Central memory CD4-positive, alpha-beta T cell (primary cell): ENCODE measurements at places on chromosomes 12 and 14.

DNA sequence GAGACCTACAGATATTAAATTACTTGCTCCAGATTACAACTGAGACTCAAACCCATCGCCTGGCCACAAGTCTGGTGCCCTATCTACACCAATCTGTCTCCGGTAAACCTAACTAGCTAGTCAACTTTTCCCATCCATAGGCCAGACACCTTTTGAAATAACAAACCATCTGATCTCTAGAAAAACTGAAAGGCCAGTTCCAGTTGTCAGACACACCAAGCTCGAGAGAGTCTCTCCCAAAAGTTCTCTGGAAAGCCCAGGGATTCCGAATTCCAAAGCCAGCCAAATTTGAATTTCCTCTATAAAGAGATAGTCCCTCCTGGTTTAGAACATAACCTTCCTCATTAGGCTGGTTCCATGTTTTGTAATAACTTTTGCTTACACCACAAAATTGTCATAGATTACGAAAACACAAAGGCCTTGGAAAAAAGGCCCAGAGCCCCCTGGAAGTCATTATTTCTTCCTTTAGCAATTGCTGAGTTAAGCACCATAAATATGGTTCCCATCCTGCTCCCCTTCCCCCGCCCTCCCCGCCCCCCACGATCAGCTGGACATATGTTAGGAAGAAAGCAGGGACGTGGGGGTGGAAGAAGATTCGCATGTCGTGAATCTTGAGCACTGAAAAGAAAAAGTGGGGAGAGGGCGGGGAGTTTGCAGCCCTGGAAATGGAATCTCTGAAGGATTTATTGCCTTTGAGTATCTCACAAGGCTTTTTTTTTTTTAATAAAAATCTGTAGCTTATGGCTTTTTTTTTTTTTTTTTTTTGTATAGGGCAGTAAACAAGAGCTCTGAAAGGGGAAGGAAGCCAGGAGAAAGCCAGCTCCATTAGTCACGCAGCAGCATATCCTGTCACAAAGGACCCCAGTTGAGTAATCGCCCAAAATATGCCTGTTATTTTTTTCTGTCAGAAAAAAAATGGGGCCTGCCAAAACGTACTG is 110.4 kb downstream of the ZFP36L1 start:
- peak; percentile 12 for DNase-seq

DNA sequence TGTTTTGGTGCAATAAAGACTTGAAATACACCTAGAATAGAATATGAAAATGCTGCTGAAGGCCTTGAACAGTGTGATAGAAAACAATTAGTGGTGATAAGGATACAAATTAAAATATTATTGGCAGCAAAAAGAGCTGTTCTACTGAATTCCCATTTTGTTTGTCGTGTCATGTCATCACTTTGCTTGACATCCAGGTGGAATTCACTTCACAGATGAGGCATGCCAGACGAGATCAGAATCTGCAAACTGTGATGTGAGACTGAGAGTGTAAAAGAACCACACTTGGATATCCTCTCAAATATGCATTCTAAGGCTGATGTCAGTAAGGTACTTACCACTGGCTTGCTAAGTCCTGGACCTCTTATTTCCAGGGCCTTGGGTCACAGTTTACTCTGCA is 635.1 kb upstream of the STXBP6 start:
- DNase-seq: no peak

- no peak for DNase-seq
Observed at GRCh38 chr14:103619057-103619456, 10.0 kb upstream of the KLC1 start.

DNA sequence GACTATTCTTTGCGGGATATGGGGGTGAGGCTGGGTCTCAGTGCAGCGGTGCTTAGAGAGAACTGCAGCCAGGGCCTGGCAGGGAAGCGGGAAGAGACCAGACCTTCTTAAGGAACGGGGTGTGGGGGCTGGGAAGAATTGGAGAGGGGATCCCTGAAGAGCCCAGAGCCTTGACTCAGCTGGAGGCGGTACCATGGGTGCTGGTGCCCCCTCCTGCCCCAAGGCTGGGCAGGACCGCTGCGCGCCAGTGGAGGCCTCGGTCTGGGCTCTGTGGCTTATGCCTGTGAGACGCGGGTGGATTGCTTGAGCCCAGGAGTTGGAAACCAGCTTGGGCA is 1.3 kb upstream of the RNU7-1 start:
- DNase-seq: no peak

DNA sequence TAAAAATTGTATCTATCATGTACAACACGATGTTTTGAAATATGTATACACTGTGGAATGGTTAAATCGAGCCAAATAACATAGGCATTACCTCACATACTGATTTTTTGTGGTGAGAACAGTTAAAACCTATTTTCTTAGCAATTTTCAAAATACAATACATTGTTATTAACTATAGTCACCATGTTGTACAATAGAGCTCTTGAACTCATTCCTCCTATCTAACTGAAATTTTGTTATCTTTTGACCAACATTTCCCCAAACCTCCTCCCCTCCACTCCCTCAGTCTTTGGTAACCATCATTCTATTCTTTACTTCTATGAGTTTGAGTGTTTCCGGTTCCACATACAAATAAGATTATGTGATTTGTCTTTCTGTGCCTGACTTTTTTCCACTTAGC is 6.8 kb upstream of the SLC38A2 start:
- DNase-seq: no peak

DNA sequence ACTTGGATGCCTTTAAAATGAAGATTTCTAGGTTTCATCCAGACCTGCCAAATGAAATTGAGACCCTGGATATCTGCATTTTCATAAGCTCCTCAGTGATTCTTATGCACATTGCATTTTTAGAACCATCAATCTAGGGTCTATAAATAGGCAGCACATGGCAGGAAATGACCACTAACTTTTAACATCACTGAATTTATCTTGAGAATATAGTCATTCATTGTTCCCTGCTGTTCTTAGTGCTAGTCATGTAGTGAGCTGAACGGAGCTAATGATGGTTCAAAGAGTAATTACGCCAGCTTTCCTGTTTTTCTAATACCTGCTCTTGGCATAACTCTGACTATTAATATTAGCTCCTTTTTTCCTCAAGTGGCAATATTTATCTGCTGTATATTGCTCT is 91.6 kb downstream of the TPH2 start:
- DNase-seq: no peak

GRCh38 chr12:91871751-91872150 is 273.9 kb downstream of the BTG1 start:
- DNase-seq: no peak
